ENCODE measurements at places on chromosomes 4 and X.
A peak's percentile ranks its signal among the peaks of the same experiment; 100 is the strongest.

- no peak for DNase-seq
These were observed 984.1 kb downstream of the TRAM1L1 start for GRCh38 chr4:116101321-116101720.

DNA sequence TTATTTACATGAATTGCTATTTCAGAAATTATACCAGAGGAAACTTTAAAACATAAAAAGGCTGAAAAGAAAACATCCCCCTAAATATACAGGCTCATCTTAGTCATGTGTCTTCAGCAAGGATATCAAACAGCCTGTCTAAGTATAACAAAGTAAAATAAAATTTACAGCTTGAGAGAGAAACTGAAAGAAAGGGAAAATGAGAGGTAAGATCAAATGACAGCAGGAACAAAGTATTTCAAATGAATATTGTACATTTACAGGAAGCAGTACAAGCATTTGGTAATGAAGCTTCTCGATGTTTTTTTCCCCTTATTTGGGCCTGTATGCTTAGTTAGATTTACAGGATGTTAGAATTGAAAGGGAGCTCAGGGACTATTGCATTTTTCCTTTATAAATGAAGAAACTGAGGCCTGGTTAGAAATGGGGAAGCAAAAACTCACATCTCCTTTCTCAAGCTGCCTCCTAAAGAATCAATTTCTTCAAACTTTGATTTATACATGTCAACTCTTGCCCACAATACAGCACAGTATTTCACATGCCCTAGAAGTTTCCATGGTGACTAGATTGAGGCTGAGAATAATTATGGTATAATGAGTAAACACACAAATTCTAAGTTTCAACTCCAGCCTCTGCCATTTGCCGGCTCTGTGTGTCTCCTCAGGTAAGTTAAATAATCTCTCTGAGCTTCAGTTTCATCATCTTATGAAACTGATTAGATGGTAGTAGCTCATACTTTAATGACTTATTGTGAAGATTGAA is 29.3 kb downstream of the DAPP1 start:
- no peak for DNase-seq

- DNase-seq, result no peak
These were observed 16.4 kb downstream of the INTS6L start for GRCh38 chrX:135536877-135537276.

- no peak for DNase-seq
These were observed 22.0 kb upstream of the FAM9C start for GRCh38 chrX:13066391-13066790.

GRCh38 chrX:153571534-153571908 is 27.4 kb downstream of the CCNQ start:
- DNase-seq, result no peak

GRCh38 chrX:39260965-39261364 is 459.7 kb downstream of the MID1IP1 start:
- DNase-seq, result no peak

GRCh38 chr4:64940698-64941097 is 531.4 kb upstream of the TECRL start:
- no peak for DNase-seq

GRCh38 chrX:33339219-33339618 is 127.9 kb upstream of the DMD start:
- DNase-seq, result no peak

GRCh38 chr4:126591583-126591982 is 1041.2 kb upstream of the INTU start:
- DNase-seq, result no peak

- DNase-seq, result peak; percentile 42
These were observed 14.7 kb downstream of the NDP start for GRCh38 chrX:43958529-43958928.
